ENCODE measurements at places on chromosomes 2 and 18. TPM values are rescaled to one million over a fixed set of nuclear protein-coding genes. Genes with fewer than 3 reads are reported as not detected.

- DNase-seq: no peak
- no peak overlapping the region for H3K4me3 ChIP-seq
- H3K4me1 ChIP-seq: no peaks in the 10 kb centered on the region
- no peaks in the 10 kb centered on the region for H3K27me3 ChIP-seq
Measured at GRCh38 chr2:118954297-118955060, 12.5 kb downstream of the MARCO start.

DNA sequence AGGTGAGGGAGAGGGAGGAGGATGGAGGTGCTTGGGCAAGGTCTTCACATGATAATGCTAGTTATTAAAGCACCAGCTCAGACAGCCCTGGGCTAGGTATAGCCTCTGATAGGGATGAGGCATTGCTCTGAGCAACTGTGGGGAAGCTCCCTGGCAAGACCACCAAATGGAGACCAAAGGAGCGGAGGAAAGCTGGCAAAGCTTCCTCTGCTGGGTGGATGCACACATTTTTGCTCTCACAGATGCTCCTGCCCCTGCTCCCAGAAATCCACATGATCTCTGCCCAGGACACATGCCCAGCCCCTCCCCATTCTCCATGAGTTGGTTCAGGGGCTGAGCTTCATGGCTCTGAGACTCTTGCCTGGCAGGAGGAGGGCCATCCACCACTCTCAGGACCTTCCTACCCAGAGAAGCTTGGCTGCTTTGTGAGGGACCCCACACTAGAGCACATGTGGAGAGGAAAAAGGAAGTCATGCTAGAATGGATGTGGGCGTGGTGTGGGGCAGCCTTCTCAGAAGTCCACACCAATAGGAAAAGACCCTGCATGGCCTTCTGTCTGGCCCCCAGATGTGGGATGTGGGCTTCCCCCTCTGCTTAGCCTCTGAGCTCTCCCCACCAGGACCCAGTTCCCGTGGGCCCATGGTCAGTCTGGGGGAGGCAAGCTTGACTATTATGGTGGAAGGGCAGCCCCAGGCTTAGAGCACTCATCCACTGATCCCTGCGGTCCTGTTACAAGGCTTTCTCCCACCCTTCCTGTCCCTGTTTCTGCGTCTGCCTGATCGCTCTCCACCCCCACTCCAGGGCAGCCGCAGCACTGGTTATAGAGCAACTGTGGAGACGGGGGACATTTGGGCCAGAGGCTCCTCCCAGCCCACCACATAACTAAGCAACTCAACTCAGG, 10.5 kb upstream of the CYP26B1 start:
- no peak for DNase-seq
- H3K4me1 ChIP-seq: no peaks in the 10 kb centered on the region
- no peak overlapping the region for H3K27ac ChIP-seq

GRCh38 chr18:44627280-44627679, 53.4 kb upstream of the SETBP1 start:
- H3K27me3 ChIP-seq: no peaks in the 10 kb centered on the region
- H3K4me3 ChIP-seq: no peak overlapping the region
- no peak overlapping the region for H3K27ac ChIP-seq

DNA sequence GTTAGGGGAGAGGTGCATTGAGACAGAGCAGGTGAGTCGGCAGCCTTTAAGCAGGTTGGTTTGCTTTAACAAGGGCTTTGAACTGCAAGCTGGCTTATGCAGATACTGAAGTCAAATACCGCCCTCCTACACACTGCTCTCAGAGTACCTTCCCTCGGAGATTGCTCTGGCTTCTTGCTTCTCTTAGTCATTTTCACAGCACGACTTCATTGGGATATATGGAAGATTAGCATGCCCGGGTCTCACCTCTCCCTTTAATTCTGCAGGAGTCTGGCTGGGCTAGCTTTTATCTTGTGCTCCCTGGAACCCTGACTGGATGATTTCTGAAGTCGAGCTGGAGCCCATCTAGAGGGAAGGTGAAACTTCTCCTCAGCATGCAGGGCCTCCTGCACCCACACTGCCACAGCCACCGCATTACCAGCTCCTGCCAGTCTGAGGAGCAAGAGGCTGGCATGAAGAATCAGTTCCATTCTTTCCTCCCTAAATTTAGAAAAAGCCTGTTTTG, 395.5 kb upstream of the HNRNPA3 start:
- H3K4me1 ChIP-seq: peaks cover 10% of the 10 kb centered on the region
- no peak for DNase-seq
- no peak overlapping the region for H3K27ac ChIP-seq
- no peak overlapping the region for H3K4me3 ChIP-seq
- no peaks in the 10 kb centered on the region for H3K27me3 ChIP-seq

DNA sequence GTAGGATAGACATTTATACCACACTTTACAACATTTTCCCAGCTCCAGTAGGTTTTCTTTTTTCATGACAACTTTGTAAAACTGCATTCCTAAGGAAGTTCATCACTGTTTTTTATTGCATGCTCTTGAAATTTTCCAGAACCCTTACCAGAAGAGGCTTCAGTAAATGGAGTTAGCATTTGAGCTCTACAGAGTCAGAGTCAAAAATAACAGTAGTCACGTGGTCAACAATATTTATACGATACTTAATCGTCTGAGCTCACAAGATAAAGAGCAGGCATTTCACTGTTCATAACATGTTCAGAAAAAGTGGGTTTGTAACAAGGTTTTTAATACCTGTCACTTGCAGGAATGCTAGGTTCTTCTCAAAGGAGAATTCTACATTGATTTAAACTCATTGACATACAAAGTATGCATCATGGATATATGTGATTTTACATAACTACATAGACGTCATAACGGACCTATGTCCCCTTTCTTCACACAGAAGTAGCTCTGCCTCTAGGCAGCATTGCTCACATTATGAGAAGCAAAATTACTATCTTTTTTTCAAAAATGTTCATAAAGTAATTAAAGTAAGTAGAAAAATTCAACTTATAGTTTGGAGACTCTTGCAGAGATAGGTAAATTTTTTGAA, 187.0 kb upstream of the COL3A1 start:
- DNase-seq: no peak
- H3K4me3 ChIP-seq: no peak overlapping the region
- H3K4me1 ChIP-seq: peaks cover 31% of the 10 kb centered on the region
- H3K27me3 ChIP-seq: no peaks in the 10 kb centered on the region
- H3K27ac ChIP-seq: peak overlapping the region; percentile 89

- no peaks in the 10 kb centered on the region for H3K36me3 ChIP-seq
- H3K27me3 ChIP-seq: no peaks in the 10 kb centered on the region
- peak overlapping the region; percentile 81 for H3K27ac ChIP-seq
- H3K4me3 ChIP-seq: no peak overlapping the region
- DNase-seq: no peak
- H3K4me1 ChIP-seq: peaks cover 8% of the 10 kb centered on the region
Measured at GRCh38 chr2:223724861-223725260, 112.5 kb downstream of the AP1S3 start.

GRCh38 chr18:77140439-77141109, 8.0 kb upstream of the MBP start:
- H3K27me3 ChIP-seq: no peaks in the 10 kb centered on the region
- H3K27ac ChIP-seq: no peak overlapping the region
- peak; percentile 20 for DNase-seq
- H3K36me3 ChIP-seq: no peaks in the 10 kb centered on the region
- H3K4me1 ChIP-seq: peaks cover 15% of the 10 kb centered on the region
- H3K4me3 ChIP-seq: no peak overlapping the region

DNA sequence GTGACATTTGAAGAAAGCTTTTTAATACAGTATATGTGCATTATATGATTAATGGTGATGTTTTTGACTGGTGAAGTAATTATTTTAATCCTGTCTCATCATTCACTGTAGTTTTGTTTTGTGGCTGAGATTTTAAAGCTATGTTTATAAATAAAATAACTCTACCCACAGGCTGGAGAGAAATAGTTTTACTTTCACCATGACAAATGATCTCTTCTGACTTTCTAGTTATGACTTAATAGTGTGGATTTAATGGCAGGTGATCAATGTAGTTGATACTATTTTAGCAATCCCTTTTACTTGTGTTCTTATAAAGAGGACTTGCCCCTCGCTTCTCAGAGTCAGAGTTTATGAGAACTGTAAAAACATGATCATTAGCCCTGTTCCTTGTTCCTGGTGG, 289.5 kb upstream of the SIX3 start:
- peaks cover 3% of the 10 kb centered on the region for H3K4me1 ChIP-seq
- DNase-seq: no peak
- no peaks in the 10 kb centered on the region for H3K36me3 ChIP-seq
- no peak overlapping the region for H3K4me3 ChIP-seq
- H3K27ac ChIP-seq: no peak overlapping the region

- no peak for DNase-seq
- no peak overlapping the region for H3K4me3 ChIP-seq
- H3K4me1 ChIP-seq: no peaks in the 10 kb centered on the region
- H3K36me3 ChIP-seq: no peaks in the 10 kb centered on the region
Measured at GRCh38 chr2:12381543-12382325, 335.0 kb upstream of the TRIB2 start.

DNA sequence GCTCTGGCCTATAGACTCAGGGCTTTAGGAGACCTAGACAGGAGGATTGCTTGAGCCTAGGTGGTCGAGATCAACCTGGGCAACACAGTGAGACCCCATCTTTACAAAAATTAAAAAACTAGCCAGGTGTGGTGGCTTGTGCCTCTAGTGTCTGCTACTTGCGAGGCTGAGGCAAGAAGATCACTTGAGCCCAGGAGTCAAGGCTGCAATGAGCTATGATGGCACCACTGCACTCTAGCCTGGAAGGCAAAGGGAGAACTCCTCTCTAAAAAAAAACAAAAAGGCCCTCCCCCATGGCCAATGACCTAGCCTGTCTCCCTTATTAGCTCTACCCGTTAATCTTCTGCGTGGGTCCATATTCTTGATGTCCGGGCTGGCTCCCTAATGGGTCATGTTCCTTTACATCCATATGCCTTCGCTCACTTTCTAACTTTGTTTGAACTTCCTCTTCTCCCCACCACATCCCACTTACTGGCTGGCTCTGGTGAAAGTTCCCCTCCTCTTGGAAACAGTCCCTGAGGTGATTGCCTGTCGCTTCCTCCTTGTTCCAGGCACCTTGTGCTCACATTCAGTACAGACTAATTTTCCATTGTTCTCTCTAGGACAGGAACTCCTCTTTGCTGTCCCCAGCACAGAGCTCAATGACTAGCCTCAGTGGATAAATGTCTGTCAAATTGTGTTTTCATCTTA, 103.0 kb downstream of the AFF3 start:
- no peaks in the 10 kb centered on the region for H3K36me3 ChIP-seq
- no peak overlapping the region for H3K4me3 ChIP-seq
- DNase-seq: no peak
- no peak overlapping the region for H3K27ac ChIP-seq
- H3K27me3 ChIP-seq: no peaks in the 10 kb centered on the region
- peaks cover 8% of the 10 kb centered on the region for H3K4me1 ChIP-seq

DNA sequence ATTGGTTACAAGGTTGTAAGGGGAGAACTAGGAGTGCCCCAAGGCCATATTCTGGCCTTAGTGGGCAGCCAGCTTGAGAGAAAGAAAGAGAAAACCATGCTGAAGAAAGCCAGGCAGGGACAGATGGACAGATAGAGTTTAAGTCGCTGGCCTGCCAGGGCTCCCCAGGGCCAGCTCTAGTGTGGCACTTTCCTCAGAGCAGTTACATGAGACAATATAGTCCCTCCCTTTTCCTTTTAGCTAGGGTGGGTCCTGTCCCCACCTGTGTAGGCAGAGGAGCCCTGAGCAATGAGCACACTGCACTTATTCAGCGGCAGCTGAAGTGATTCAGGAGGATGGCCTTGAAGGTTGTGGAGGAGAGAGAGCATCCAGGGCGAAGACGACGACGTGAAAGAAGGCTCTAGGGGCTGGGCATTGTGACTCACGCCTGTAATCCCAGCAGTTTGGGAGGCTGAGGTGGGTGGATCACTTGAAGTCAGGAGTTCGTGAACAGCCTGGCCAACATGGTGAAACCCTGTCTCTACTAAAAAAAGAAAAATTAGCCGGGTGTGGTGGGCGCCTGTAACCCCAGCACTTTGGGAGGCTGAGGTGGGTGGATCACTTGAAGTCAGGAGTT, 152.0 kb upstream of the SLC1A4 start:
- H3K27me3 ChIP-seq: no peaks in the 10 kb centered on the region
- H3K27ac ChIP-seq: no peak overlapping the region
- H3K4me1 ChIP-seq: peaks cover 6% of the 10 kb centered on the region
- H3K36me3 ChIP-seq: no peaks in the 10 kb centered on the region

DNA sequence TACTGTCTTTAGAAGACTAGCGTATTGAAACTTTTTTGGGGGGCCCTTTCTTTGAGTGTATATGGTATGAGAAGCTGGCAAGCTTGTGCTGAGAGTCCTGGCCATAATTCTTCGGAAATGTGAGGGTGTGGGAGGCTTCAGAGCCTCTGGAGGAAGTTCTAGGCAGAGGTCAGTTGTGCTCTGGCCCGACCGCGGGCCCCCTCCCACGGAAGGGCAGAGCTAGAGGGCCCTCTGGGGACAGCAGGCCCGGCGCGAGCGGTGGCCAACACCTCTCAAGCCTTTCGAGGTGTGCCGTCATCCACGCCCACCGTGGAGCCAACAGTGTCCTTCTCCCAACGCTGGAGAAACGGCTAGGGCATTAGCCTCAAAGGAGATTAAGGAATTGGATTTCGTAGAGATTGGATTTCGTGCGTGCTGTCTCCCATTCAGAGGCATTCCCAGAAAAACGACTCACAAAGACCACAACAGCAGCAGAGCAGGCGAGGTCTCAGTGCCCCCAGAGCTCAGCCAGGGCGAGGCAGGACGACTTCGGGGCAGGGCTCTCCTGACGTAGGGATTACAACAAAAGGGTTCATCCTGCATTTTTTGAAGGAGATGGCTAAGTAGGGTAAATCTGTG, 2.2 kb upstream of the MTCL1 start:
- H3K36me3 ChIP-seq: no peaks in the 10 kb centered on the region
- no peak for DNase-seq
- H3K4me1 ChIP-seq: peaks cover 19% of the 10 kb centered on the region
- H3K27me3 ChIP-seq: no peaks in the 10 kb centered on the region
- no peak overlapping the region for H3K27ac ChIP-seq
- H3K4me3 ChIP-seq: no peak overlapping the region

GRCh38 chr2:46747297-46747818, 168.2 kb downstream of the MCFD2 start:
- H3K4me3 ChIP-seq: no peak overlapping the region
- peaks cover 6% of the 10 kb centered on the region for H3K4me1 ChIP-seq
- no peak overlapping the region for H3K27ac ChIP-seq
- H3K36me3 ChIP-seq: no peaks in the 10 kb centered on the region
- no peaks in the 10 kb centered on the region for H3K27me3 ChIP-seq

ANKRD36B gene
- total RNA-seq: 26.5 TPM

TMEM163 gene
- total RNA-seq: 0.27 TPM

GNAL gene
- 30.4 TPM for total RNA-seq

ALPP gene
- not detected for total RNA-seq
